ENCODE measurements at places on chromosomes 3 and 15.
A peak's percentile ranks its signal among the peaks of the same experiment; 100 is the strongest.

- no peak for DNase-seq
These were observed 28.3 kb upstream of the PPP4R2 start for GRCh38 chr3:72968266-72968664.

DNA sequence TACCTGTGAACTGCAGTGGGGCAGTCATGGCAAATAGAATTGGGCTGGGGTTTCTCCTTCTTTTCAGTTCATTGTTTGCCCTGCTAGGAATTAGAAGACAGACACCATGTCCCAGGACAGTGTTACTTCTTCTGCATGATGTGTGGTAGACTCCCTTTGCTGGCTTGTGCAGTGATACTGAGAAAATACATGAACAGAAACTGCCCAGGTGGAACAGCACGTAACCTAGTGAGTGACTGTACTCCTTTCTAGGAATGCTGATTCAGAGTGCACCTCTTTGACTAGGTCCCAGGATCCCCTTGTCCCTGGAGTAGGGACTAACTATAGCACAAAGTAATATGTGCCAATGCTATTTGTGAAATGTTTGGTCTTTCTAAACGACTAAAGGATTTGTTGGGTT is 10.7 kb upstream of the SLC22A13 start:
- no peak for DNase-seq

DNA sequence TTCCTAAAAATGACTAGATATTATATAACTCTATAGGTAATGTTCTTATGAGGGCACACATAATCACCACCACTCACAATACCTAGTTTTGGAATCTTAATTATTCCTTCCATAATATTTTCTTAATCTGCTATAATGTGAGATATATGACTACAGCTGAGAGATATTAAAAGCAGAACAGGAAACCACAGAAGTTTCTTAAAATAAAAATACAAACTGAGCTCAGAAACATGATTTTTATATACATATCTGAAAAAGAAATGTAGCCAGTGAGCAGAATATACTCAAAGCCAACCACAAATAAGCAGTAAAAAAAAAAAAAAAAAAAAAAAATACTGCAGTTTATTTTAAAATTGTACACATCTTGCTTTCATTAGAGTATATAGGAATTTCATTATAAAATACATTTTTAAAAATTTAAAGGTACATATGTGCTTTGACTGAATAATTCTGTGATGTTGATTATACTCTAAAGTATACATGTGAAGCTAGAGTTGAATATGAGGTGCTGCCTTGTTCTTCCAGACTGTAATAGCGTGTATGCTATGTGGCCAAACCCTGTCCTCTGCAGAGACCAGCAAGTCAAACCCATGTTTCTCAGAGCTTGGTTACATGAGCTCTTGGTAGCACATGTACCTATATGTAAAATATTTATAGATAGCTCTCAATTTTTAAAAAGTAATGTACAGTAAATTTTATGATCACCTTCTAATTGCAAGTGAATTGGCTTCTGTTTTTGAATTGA is 175.0 kb downstream of the UBE2E2 start:
- DNase-seq, result no peak

DNA sequence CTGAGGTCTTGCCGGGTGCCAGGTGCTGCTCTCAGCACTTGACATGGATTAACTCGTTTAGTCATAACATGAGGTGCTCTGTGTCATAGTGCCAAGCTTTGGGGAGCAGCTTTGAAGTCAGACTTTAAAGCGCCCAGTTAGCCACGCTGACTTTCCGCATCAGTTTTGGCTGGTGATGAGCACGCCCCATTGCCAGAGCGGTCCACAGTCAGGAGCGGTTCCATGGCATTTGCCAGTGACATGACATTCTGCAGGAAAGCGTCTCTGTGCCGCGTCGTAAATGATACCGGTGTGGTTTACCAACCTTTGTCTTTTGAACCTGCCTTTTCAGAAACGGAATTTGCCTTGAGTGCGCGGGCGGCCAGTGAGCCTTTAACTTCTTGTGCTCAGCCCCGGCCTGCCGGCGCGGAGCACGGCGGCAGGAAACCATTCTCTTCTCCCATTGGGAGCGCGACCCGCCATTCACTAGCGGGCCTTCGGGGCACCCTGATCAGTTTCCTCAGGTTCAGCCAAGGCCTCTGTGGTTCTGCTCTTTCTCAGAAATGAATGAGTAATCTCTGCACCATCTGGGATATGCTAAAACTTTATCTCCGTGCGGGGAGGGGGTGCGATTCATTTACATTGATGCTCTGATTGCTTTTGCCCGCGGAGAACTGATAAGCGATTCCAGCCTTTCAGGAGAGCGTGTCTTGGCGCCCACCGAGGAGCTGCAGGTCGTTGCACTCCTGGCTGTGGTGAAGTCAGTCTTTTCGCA is 1.7 kb upstream of the SLC2A2 start:
- DNase-seq, result peak; percentile 93

- DNase-seq, result no peak
These were observed 38.2 kb upstream of the CNOT10 start for GRCh38 chr3:32646761-32647160.

DNA sequence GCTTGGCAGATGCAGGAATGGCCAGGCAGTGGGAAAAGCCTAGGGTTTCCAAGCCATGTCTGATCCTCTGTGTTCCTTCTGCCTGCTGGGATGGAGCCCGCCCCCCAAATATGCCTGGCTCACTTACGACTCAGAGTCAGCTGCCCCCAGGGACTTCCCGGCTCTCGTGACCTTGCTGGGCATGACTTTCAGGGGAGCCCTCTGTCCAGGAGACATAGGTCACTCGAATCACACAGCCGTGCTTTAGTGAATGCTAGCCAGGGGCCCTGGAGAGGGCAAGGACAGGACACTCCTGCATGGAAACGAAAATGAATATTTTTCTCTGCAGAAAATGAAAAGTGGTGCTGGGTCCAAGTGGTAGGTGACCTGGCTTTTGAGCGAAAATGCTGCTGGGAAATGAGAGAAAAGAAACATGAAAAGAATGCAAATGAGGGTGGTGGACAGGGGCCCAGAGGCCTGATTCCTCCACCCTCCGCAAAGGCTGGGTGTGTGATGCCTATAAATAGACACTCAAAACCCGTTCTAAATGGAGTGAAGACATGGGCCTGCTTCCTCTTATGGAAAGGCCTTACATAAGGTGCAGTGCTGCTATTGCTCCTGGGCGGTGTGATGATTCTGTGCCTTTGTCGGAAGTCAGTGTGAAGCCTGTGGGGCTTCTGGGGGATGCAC is 107.4 kb downstream of the APBA2 start:
- DNase-seq, result no peak

GRCh38 chr3:149224736-149225594 is 3.3 kb upstream of the CP start:
- no peak for DNase-seq

GRCh38 chr15:85691350-85692240 is 103.1 kb downstream of the KLHL25 start:
- no peak for DNase-seq

GRCh38 chr3:43366481-43366880 is 80.1 kb downstream of the SNRK start:
- no peak for DNase-seq

DNA sequence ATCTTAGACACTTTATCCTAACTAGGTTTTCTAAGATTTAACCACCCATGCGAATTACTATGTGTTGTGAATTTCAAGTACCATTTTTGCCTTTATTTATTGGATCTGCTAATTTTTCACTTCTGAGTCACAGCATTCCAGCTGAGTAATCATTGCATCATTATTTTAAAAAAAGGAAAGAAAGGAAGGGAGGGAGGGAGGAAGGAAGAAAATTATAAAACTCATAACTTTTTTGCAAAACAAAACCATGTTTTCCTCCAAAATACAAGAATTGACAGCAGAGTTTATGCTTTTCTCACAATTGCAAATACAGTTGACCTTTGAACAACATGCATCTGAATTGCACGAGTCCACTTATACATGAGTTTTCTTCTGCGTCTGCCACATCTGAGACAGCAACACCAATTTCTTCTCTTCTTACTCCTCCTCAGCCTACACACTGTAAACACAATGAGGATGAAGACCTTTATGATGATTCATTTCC is 651.4 kb upstream of the NECTIN3 start:
- DNase-seq, result no peak

DNA sequence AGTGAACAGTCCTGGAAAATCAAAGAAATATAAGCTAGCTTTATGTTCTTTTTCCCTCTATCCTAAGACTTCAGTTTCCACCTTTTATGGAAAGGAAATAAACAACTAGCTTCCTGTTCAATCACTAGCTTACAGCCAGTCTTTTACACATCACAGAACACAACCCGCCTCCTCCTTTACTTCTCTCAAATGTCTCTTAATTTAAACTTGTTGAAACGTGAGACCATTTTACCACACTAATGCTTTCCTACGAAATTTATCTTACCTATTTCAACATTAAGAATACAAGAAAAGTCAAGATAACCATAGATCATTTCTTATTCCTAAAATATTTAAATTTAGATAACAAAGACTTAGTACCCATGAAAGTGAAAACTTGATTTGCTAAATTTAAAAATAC is 6.2 kb downstream of the PRTG start:
- no peak for DNase-seq

GRCh38 chr15:73918784-73919183 is 7.5 kb upstream of the LOXL1 start:
- no peak for DNase-seq

DNA sequence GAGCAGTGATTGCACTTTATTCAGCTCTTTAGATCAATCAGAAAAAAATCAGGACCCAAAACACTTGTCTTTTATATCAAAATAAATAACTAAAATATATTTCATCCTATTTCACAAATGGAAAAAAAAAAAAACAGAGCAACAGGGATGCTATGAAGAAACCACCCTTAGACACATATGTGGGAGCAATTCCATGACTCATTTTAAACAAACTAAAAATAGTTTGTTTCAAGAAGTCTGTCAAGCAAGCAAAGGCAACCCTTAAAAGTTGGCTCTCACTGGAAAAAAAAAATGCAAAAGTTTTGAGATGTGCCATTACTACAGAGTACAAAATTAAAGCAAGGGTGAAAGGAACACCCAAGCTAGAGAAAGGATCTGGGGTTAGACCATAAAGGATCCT is 5.7 kb downstream of the ATP13A3 start:
- no peak for DNase-seq

DNA sequence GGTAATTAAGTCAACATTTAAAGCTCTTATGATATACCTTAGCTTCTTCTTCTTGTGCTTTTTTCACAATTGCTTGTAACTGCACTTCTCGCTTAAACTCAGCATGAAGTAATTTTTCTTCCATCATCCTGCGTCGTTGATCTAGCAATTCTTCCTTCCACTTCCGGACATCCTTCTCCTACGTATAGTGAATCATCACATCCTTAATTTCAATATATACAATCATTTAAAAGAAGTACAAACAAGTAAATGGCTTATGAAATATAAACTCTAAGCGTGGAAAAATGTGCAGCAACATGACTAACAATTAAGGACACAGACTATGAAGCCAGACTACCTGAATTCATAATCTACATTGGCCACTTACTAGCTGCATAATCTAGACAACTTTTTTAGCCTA is 151.4 kb downstream of the SCAPER start:
- no peak for DNase-seq

- peak; percentile 62 for DNase-seq
These were observed 195.0 kb downstream of the ZNF621 start for GRCh38 chr3:40719660-40720287.

- DNase-seq, result no peak
These were observed 30.7 kb downstream of the C3orf38 start for GRCh38 chr3:88180398-88180999.

All from endodermal cell (in vitro differentiated cells).